ENCODE measurements at places on chromosomes 1 and 21. TPM values are rescaled to one million over a fixed set of nuclear protein-coding genes. Genes with fewer than 3 reads are reported as not detected.
A peak's percentile ranks its signal among the peaks of the same experiment; 100 is the strongest.

CFHR3 gene
- 3.4 TPM for polyA plus RNA-seq

GRCh38 chr1:29306471-29307140 lies 70.3 kb downstream of the PTPRU start:
- no peak for DNase-seq

- no peak for DNase-seq
Observed at GRCh38 chr1:74457253-74457652, 55.2 kb downstream of the LRRC53 start.

DNA sequence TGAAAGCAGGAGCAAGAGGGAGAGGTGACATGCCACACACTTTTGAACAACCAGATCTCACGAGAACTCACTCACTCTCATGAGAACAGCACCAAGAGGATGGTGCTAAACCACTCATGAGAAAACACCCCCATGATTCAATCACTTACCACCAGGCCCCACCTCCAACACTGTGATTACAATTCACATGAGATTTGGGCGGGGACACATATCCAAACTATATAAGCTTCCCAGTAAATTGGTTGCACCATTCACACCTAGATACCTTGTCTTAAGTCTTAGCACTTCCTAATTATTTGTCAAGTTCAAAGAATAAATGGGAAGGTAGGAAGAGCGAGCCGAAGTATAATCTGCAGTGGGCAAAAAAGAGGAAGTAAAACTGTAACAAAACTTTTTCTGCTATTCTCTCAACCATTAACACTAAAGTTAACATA lies 34.3 kb downstream of the AMY1C start:
- DNase-seq, result no peak

GRCh38 chr1:211641942-211642341 lies 33.5 kb downstream of the NEK2 start:
- DNase-seq, result no peak

KCNN3 gene
- 11.4 TPM for polyA plus RNA-seq

DNA sequence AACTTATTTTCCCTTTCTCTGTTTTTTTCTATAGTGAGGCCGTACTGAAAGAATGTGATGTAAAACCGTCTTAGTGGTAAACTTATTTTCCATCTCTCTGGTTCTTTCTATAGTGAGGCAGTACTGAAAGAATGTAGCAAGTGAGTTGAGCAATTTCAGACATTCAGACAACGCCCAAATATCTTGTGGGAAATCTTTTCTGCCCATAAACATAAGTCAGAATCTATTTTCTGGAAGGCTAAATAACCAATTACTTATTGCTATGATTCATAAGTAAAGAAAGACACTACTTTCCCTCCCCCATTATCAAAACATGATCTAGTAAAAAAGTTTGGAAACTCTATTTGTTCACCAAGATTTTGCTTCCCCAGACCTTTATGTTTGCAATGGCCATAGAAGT lies 18.8 kb upstream of the SCCPDH start:
- DNase-seq, result peak; percentile 27

DNA sequence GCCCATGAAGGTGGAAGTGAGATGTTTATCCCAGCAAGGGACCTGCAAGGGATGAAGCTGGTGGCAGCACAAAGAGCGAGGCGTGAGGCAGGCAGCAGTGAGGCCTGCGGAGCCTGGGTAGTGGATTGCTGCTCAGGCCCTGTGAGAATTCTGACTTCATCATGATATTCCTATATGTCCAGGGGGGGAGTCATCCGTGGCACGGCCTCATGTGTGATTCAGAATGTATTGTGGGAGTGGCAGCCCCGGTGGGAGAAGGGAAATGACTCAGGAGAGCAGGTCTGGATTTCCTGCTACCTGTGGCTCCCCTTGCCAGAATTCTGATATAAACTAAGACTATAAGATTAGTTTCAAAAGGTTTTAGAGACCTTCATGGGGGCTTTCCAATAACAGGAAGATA lies 240.9 kb downstream of the CAMTA1 start:
- no peak for DNase-seq

FAM72D gene
- 3.4 TPM for polyA plus RNA-seq

TAF5L gene
- polyA plus RNA-seq, result 12.0 TPM

FOXO6 gene
- polyA plus RNA-seq, result not detected

GRCh38 chr1:114457675-114458236 lies 53.2 kb downstream of the TRIM33 start:
- DNase-seq, result no peak

DNA sequence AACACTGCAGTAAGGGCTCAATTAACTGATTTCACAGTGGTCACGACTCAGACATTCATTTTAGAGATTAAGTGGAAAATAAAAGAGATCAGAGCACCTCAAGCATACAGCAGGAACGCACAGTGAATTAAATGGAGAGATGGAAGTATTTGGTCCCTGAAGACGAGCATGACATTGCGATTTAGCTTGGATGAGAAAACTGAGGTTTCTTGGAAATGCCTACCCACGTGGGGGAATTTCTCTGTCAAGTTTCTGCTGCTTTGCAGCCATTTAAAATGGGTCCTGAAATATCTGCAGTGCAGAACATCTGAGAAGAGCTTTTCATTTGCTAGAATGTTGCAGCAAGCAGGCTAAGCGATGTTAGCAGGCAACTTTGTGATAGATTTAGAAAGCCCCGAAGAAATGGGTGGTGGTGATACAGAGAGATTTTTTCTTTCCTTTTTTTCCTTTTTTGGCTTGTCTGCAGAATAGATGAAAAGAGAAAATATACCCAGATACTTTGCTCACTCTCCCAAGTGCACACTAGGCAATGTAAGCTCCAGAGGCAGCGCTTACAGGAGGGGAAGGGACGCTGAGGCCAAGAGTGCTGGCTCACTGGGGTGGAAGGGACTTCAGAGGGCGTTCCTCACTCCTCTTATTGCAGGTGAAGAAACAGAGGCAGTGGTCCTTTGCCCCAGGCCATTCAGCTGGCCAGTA lies 258.0 kb downstream of the KCNJ6 start:
- DNase-seq, result no peak

DNA sequence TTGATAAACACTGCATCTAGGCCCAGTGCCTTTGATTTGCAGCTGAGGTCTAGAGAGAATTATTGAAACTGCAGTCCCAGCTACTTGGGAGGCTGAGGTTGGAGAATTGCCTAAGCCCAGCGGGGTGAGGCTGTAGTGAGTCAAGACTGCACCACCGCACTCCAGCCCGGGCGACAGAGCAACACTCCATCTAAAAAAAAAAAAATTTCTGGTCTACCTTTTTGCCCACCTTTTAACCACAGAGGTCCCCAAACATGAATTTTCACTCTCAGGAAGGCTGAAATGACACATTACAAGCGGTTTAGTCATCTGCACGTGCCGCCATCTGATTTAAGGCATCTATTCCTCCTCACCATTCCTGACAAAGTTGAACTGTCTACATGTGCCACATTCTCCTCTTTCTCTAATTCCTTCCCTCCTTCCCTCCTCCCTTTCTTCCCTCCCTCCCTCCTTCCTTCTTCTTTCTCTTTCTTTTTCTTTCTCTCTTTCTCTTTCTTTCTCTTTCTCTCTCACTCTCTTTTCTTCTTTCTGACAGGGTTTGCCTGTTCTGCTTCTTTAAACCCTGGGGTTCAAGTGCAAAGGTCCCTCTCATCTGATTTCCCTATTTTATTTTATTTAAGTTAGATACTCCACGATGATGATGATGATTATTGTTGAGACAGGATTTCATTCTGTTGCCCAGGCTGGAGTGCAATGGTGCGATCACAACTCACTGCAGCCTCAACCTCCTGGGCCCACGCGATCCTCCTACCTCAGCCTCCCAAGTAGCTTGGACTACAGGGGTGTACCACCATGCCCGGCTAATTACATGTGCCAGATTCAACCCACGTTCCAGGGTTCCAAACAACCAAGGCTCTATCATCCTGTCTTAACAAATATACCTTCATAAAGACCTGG lies 3.0 kb upstream of the SOD1 start:
- no peak for DNase-seq

DNA sequence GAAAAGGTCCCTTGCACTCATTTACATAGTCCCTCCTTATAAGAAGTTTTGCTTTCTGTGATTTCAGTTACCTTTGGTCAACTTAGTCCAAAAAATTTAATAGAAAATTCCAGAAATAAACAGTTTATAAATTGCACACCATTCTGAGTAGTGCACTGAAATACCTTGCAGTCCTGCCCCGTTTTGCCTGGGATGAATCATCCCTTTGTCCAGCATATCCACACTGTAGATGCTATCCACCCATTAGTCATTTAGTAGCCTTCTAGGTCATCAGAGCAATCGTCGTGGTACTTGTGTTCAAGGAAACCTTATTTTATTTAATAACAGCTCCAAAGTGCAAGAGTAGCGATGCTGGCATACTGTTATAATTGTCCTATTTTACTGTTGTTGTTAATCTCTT lies 38.0 kb downstream of the SPRTN start:
- DNase-seq, result no peak

LCK gene
- 0.86 TPM for polyA plus RNA-seq

S100A2 gene
- polyA plus RNA-seq, result 2.0 TPM

KLHDC9 gene
- polyA plus RNA-seq, result 0.59 TPM

RGS7 gene
- polyA plus RNA-seq, result not detected

TMPRSS15 gene
- 1.5 TPM for polyA plus RNA-seq

DNA sequence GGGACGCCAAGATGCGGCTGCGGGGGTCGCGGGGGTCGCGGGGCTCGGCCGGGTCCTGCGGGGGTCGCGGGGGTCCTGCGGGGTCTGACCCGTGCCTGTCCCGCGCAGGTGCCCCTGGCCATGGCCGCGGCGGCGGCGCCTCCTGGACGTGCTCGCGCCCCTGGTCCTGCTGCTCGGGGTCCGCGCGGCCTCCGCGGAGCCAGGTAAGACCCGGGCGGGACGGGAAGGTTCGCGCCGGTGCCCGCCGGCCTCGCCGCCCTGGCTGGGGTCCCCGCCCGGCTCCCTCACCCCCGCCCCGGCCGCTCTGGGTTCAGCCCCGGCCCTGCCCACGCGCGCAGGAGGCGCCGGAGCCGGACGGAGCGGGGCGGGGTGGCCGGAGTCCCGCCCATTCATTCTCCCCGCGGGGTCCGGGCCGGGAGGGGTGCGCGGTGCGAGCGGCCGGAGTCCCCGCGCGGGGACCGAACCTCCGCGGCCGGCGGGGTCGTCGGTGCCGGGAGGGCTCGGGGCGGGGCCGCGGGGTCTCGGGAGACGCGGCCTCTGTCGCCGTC lies 380 bp downstream of the COL18A1 start:
- no peak for DNase-seq

SPRR5 gene
- not detected for polyA plus RNA-seq

DNA sequence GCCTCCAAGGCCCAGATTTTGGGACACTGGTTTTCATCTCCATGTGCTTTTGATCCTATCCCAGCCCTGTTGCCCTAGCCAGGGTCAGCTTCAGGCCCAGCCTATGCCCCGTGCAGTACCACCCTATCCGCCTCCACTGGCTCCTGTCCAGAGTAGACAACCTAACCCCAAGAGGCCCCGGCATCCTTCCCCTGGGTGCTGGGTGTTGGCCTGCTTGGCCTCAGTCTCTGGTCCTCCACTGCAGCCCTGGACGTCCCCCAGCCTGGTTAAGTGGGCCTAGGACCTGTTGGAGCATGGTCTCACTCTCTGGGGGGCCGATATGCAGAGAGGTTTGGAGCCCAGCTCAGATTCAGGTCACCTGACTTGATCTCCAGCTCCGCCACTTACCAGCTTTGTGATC lies 1.6 kb downstream of the CSF3R start:
- DNase-seq, result no peak

GRCh38 chr1:26999440-26999987 lies 6.0 kb downstream of the TRNP1 start:
- no peak for DNase-seq

GRCh38 chr1:192941722-192942411 lies 117.3 kb downstream of the UCHL5 start:
- DNase-seq, result no peak

ADAMTSL4 gene
- 69.5 TPM for polyA plus RNA-seq

- DNase-seq, result no peak
Observed at GRCh38 chr21:27086630-27087029, 119.7 kb upstream of the ADAMTS5 start.

ANGPTL3 gene
- polyA plus RNA-seq, result 0.42 TPM
